Osteoblast (primary cell): ENCODE measurements at places on chromosomes 2 and 18. TPM values are rescaled to one million over a fixed set of nuclear protein-coding genes. Genes with fewer than 3 reads are reported as not detected.

C18orf54 gene
- total RNA-seq = 1.8 TPM in 2 replicates

KCNE4 gene
- 37.6 and 40.4 TPM in 2 replicates for total RNA-seq

E2F6 gene
- 9.0 and 10.6 TPM in 2 replicates for total RNA-seq

DNA sequence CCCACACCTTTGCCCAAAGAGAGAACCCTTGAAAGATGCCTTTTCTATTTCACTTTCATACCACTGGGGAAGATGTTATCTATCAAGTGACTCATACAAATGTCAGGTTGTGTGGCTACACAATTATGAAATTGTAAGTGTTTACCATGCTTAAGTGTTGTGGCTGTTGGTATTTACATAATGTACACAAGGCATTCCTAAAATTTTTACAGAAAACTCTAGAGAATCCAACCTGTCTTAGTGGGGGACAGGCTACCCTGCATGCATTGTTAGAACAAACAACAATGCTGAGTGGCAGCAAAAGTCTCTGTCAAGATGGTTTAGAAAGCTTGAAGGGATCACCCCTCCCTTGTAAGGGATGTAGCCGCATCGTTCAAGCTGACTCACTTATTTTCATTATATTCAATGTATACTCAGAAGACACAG is 5.5 kb upstream of the MGAT4A start:
- DNase-seq = no peak

GRCh38 chr2:22795287-22795866 is 589.6 kb upstream of the KLHL29 start:
- DNase-seq = no peak

DNA sequence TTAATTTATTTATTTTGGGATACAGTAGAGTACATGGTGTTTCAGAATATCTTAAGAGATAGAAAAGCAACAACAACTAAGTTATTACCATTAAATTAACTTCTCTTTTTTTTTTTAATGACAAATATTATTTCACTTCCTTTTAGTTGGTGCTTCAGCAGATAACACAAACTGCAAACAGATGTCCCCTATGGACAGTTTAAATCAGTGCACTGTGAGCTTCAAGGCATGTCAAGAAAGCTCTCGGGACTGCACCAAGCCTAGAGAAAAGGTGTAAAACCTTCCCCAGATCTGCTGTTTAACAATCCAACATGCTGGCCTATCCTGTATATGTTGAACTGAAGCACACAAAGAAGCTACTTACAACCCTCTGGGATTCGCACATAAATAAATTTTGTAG is 122.7 kb downstream of the TCF4 start:
- DNase-seq = no peak

- DNase-seq = no peak
Observed at GRCh38 chr2:215717501-215718381, 281.9 kb upstream of the FN1 start.

DNA sequence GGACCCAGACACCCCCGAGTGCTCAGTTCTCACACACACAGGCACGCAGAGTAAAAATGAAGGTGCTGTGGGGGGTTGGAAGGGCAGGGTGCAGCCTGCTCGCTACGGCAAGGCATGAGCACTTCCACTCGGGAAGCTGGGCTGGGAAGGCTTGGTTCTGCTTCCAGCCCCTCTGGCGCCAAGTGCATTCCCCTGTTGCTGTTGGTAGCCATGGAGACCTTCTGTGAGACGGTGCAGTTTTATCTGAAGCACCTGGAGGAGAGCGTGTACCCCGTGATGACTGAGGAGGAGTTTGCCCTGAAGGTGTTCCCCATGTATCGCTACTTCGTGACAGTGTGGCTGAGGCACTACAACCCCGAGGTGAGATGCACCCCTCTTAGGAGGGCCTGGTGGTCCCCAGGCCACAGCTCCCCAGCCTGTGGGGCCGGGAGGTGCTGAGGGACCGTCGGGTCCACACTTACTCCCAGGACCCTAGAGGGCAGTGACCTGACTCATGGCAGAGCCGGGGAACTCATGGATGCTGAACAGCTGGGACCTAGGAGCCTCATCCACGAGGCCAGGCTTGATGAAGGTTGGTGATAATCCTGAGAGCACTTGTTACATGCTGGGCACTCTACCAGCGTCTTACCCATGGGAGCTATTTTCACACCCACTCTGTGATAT is 15.5 kb downstream of the MROH2A start:
- DNase-seq = peak; percentile 63
